Stimulated activated CD4-positive, alpha-beta T cell treated with anti-CD3 and anti-CD28 coated beads, Interleukin-4, amount 100 ng/mL, for 24 hours (primary cell): ENCODE measurements at places on chromosomes 5 and 9.

DNA sequence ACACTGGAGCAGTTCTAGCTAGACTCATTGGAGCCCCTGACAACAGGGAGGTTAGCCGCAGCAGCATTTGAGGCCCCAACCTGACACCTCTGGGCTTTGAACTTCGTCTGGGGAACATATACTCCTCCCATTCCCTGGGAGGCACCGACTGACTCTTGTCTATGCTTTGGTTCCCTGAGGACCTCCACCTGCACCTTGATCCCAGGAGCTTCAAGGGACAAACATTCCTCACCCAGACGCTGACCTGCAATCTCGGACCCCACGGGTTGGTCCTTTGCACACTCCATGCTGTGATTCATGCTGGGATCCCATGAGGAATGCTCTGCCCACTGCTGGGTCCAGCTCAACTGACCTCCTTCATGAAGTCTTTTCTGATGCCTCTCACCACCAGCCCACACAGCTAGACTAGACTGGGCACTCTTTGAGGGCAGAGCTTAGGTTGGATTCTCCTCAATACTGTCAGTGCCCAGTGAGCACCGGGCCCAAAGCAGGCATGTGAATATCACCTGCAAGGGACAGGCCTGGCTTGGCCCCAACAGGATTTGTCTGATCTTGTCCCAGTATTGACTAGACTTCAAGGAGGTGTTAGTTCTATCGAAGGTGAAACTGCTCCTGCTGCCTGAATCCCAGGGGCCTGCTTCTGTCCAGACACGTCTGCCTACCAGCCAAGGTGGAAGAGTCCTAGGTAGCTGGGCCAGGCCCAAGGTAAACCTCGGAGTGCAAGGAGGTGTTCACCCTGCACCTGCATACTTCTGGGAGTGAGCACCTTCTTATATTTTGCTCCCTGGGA, 51.8 kb upstream of the ZBTB43 start:
- DNase-seq, result no peak

DNA sequence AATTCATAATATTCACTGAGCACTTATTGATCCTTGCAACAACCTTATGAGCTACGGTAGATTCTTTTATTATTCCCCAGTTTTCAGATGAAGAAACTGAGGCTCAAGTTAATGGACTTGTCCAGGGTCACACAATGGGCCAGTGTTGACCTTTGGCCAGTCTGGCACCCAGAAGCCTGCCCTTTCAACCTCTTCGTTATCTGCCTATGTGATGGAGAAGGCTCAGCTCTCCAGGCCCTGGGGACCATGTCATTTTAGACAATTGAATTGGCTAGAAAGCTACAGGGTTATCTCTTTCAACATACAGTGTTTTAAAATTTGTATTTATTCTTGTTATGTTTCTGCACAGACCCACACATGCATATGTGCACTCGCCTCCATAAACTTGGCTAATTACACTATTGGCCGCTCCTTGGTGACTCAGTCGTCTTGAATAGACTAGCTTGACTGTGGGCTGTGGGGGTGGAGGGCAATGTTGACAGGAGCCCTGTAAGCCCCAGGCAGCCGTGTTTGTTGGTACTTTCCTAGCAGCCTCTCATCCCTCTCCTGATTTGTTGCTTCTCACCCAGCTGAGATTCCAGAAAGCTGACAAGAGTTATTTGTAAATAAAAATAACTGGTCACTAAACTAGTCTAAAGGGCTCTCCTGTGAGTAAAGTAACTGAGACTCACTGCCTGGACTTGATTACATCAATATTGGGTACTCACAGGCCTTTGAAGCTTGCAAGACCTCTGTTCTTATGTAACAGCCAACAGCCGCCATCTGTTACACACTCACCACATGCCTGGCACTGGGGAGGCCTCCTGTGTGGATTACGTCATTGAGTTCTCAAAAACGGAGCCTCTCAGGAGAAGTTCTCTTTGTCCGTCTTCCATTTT, 8.5 kb upstream of the ANGPTL2 start:
- no peak for DNase-seq

- no peak for DNase-seq
These were observed 107.3 kb downstream of the DOCK2 start for GRCh38 chr5:169744336-169744735.

- DNase-seq, result no peak
These were observed 146.2 kb upstream of the PLCXD3 start for GRCh38 chr5:41656597-41656996.

DNA sequence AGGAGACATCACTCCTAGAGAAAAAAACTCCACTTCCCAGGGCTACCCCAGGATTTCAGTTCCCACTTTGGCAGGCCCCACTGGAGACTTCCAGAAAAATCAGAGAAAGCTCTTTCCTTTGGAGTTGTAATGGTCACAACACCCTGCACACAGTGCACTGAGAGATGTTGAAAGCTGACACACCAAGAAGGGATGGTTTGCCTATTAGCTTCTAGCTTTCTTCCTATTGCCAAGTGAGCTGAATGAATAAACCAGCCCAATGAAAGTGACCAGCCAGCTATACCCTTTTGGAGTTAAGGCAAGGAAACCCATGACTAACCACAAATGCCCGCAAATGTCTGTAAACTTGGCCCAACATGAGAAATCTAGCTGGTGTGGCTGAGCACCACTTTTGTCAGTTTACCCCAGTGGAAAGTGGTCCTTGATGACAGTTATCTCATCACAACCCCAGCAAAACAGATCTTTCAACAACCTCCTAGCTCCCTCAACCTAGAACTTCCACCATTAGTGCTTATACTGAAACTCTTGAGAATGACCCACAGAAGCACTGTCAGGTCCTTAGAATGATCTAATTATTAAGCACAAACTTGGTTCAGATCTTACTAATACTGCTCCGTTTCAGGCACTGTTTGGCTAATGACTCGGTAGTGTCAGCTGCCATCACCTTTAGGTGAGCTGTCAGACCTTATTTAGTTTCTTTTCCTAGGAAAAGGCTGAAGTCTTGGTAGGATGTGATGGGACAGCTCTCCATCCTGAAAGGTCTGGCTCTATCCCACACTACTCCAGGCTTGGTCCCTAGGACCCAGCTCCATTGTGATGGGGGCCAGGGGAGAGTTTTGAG, 11.2 kb downstream of the IRF1 start:
- no peak for DNase-seq

- no peak for DNase-seq
These were observed 8.3 kb downstream of the NFIL3 start for GRCh38 chr9:91415290-91415689.

- DNase-seq, result no peak
These were observed 43.7 kb downstream of the FGF18 start for GRCh38 chr5:171462928-171463861.
